ENCODE measurements at places on chromosomes 16 and 17.

DNA sequence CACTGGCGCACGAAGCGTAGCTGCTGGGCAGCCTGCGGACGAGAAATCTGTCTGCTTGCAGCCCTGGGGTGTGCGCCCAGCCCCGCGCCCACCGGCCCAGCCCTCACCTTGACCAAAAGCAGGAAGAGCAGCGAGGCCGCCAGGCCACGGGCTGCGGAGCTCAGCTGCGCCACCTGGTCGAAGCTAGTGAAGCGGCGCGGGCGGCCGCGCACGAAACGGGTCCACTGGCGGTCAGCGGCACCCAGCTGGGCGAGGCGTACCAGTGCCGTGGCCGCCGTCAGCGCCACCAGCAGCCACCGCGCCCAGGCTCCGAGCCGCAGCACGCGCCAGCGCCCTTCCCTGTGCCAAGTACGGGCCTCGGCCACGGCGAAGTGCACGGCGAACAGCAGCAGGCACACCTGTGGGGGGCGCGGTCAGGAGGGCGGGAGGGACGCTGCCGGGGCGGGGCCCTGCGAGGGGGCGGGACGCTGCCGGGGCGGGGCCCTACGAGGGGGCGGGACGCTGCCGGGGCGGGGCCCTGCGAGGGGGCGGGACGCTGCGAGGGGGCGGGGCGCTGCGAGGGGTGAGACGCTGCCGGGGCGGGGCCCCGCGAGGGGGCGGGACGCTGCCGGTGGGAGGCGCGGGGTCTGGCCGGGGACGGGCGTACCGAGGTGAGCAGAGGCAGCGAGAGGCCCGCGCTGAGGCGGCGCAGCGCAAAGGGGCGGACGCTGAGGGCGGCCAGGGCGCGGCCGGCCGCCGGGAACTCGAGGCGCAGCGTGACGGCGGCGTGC lies 43.2 kb downstream of the TSC2 start:
- no peak for DNase-seq

GRCh38 chr16:79201436-79201835 lies 399.1 kb downstream of the MAF start:
- no peak for DNase-seq

- no peak for DNase-seq
Measured at GRCh38 chr17:7183433-7184090, 4.4 kb upstream of the ASGR1 start.

DNA sequence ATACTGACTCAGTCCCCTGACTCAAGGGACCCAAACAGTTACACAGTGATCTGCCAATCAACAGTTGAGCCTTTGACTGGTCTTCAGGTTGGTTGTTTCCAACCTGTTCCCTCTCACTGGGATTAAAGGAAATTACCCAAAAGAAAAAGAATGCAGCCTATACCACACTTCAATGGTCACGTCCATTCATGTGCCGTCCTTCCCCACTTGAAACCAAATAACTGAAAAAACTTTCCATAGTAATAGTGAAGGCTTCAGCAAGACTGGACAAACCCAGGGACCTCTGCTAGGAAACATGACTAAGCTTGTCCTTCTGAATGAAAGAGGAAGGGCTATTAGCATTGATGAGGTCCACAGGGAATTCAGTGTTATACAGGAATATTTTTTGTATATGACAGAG lies 30.6 kb downstream of the MRPS23 start:
- DNase-seq, result no peak

- DNase-seq, result no peak
Measured at GRCh38 chr17:63369233-63369632, 76.9 kb downstream of the CYB561 start.

DNA sequence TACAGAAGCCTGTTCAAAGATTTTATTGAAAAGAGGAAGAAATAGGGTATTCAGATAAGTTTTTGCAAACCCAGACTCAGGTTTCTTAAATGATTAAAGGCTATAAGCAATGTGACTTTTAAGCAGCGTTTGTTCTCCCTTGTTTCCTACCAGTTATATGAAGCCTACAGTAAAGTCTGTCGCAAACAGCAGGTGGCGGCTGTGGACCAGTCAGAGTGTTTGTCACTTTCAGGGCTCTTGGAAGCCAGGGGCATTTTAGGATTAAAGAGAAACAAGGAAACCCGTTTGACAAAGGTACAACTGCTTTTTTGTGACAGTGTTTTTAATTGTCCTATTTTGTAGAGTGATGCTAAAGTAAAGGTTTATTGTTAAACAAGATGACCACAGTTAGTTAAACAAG lies 7.7 kb upstream of the RARA start:
- no peak for DNase-seq

DNA sequence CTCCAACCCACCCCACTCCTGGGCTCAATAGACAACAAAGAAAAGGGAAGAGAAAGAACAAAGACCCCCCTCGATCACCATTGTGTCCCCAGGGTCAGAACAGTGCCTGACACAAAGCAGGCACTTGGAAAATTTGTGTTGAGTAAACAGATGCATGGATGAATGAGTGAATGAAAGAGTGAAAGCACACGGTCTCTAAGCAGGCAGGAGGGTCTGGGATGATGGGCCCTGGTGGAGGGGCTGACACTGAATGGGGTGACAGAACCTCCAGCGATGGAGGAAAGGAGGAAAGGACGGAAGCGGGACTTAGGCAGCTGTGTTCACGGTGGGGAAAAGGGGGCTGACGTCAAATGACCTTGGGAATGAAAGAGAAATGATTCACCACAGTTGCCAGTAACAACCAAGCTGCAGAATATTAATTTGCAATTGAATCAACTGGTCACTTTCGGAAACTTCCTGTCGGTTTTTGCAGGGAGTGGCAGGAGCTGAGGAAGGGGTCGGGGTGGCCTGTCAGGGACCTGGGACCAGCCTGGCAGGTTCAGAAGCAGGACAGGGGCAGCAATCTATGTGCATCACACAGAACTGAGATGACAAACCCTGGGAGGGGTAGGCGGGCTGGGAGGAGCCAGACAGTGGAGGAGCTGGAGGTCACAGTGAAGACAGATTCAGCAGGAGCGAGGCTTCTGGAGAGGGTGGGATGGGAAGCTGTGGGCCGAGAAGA lies 6.7 kb upstream of the GAST start:
- no peak for DNase-seq

- no peak for DNase-seq
Measured at GRCh38 chr17:18218756-18219415, 6.5 kb upstream of the LLGL1 start.

DNA sequence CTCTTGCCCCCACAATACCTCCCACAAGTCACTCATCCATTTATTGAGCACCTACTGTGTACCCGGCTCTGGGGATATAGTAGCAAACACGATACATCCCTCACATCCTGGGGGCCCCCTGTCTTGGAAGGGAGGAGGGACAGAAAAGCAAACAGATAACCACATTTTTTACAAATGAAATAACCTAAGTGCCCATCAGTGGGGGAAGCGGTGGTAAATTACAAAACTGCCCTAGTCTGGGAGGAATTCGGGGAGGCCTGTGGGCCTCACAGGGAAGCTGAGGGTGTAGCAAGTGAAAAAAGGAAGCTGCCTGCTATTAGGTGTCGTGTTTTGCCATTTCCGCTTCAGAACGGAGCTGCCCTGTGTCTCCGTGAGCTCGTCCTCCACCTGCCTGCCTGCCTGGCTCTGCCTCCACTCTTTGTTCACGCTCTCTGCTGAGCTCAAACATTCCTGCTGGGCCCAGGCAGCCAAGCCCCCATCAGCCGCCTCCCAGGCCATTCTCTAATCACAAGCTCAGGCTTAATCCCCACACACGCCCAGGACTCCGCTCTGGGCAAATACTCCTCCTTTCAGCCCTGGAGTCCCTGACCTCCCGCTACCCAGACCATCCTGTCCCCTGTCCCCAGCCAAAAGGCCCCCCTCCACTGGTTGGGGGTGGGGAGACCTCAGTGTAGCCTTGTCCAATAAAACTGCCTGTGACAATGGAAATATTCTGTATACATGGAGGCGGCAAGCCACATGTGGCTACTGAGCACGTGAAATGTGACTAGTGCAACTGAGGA lies 10.2 kb upstream of the SEC14L5 start:
- no peak for DNase-seq

DNA sequence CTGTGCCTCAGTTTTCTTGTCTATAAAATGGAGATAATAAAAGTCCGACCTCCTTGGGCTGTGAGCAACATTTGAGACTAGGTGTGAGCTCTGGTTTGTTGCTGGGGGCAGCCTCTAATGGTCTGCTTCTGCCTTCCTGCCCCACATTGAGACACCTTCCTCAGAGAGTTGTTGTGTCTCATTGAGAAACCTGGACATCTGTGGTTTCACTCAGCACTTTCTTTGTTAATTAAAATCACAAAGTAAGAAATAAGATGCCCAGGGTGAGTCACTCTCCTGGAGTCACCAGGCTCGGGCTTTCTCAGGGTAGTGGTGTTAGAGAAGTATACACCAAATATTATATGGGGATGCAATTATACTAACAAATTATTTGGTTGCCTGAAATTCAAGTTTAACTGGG lies 389.2 kb upstream of the SALL1 start:
- no peak for DNase-seq

DNA sequence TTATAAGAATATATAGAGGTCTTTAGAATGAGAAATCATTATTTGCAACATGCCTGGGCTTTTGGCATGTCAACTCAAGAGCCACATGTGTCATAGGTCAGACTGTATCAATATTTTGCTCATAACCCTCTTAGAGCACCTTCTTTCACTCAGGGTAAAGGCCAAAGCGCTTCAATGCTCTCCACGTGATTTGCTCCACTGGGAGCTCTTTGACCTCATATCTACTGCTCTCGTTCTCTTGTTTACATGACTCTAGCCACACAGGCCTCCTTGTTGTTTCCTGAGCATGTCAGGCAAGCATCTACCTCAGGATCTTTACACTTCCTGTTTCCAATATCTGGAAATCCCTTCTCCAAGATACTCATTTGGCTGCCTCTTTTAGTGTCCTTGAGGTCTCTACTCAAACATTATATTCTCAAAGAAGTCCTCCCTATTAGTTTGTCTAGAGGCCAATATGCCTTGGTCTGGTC lies 148.4 kb downstream of the TOX3 start:
- DNase-seq, result no peak

DNA sequence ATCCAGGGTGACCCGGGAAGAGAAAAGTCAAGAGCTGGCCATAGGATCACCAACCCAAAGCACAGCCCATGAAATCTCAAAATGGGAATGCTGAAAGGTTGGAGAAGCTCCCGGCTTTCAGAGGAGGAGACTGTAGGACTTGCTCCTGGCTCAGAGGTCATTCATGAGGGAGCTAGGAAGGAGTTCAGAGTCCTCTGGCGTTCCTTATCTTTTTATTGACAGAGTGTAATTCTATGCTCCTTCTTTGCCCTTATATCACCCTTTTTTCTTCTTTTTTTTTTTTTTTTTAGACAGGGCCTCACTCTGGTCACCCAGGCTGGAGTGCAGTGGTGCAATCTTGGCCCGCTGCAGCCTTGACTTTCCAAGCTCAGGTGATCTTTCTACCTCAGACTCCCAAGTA lies 27.3 kb upstream of the CNOT1 start:
- DNase-seq, result no peak

DNA sequence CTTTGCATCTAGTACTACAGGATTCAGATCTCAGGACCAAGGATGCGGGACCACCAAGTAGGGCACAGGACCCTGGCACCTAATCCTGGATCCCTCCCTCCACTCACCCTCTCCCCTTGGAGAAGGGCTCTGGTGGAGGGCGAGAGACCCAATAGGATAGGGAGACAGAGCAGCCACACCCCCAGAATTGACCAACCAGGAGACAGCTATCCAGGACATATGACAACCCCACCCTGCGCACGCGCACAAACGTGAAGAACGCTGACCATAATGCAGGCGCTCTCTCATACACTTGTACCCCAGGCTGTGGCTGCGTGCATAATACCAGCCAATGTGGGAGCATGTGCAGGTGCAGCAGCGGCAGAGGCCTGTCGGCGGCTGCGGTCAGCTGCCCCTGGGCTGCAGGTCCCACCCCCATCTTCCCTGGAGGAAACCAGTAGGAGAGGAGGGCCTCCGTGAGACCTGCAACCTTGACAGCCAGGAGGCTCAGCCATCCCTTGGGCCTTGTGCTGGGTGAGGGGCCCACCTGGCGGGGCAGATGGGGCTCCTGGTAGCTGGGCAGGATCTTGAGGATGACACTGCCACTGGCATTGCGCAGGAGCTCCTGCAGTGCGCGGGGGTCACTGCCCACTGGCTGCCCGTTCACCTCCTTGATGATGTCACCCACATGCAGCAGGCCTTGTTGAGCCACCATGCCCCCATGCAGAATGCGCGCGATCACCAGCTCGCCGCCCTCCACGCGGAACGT lies 25.4 kb downstream of the MPP2 start:
- DNase-seq, result no peak

- DNase-seq, result no peak
Measured at GRCh38 chr17:63480192-63480784, 3.4 kb downstream of the ACE start.

DNA sequence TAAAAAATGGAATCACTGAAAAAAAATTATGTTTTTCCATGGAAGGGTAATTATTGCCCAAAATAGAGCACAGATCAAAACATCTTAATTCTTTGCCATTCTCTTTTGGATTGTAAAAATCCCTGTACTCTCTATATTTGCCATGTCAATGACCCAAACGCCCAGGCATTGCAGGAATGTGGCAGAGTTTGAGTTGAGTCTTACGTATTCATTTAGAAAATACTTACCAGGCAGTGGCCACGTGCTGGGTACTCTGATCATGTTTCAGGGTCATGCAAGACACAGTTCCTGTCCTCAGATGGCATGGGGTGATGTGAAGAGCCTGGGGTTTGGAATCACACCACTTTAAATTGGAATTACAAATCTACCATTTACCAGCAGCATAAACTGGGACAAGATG lies 267.7 kb downstream of the ABCC12 start:
- DNase-seq, result no peak

- no peak for DNase-seq
Measured at GRCh38 chr16:23107117-23107516, 42.1 kb downstream of the USP31 start.

DNA sequence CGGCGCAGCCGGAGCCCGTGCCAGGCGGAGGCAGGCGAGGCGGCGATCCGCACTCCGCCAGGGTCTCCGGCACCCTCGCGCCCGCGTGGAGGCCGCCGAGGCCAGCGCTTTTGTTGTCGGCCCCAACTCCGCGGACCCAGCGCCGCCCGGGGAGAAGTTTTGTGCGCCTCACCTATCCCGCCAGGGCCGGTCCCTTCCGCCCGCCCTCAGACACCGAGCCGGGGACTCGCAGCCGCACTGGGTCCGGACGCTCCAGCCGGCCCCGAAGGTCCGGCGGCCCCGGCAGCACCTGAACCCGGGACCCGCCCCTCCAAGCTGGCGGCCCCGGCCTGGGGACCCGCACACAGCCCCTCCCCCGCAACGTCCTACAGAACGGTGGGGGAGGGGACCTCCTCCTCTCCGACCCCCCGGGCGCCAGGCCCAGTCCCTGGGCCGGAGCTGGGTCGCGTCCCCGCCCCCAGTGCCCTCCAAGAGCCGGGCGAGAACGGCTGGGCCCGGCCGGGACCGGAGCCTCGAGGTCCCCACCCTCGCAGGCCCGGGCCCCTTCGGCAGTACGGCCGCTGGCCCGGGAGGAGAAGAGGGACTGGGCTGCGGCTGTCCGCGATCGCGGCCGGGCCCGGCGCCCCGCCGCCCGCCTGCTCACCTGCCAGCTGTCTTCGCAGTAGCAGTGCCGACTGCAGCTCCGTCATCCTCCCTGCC lies 698 bp downstream of the UBE2G1 start:
- DNase-seq, result no peak

GRCh38 chr17:80265205-80266068 lies 4.8 kb downstream of the RNF213 start:
- DNase-seq, result no peak

- DNase-seq, result no peak
Measured at GRCh38 chr17:46841561-46842379, 9.6 kb upstream of the WNT9B start.

GRCh38 chr16:85675251-85675874 lies 13.4 kb downstream of the GINS2 start:
- no peak for DNase-seq

All from NCI-H1092 (cell line).